DMS53 (cell line): ENCODE measurements at places on chromosomes 3 and 15.

- no peak for DNase-seq
These were observed 57.2 kb upstream of the TOPAZ1 start for GRCh38 chr3:44184319-44184953.

GRCh38 chr3:196737655-196738054, 2.0 kb upstream of the PAK2 start:
- DNase-seq: no peak

DNA sequence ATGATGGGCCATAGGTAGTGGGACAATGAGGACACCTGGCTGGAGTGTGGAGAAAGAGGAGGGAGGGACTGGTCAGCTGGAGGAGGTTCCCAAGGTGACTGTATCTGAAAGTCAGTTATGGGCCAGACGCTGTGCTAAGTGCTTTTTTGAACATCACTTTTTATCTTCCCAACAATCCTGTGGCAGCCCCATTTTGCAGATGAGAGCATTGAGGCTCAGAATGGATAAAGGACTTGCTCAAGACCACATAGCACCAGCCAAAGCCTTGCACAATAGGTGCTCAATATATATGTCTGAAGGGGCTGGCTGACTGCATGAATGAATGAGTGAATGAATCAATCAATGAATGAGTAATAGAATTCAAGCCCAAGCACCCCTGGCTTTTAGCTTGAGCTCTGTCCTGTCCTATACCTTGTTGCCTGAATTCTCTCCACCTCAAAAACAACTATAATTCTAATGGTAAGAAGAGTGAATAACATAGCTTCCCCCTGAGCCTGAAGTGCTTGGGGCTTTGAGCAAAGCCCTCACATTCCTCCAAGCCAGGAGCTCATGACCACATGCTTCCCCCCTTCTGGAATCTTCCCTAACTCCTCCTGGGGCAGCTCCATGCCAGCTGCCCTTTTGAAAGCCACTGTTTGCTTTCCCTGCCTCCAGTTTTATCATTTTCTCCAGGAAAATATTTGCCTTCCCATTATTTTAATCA, 150.9 kb downstream of the RPLP1 start:
- DNase-seq: no peak

- DNase-seq: no peak
These were observed 14.5 kb upstream of the CAPN3 start for GRCh38 chr15:42344763-42345162.

DNA sequence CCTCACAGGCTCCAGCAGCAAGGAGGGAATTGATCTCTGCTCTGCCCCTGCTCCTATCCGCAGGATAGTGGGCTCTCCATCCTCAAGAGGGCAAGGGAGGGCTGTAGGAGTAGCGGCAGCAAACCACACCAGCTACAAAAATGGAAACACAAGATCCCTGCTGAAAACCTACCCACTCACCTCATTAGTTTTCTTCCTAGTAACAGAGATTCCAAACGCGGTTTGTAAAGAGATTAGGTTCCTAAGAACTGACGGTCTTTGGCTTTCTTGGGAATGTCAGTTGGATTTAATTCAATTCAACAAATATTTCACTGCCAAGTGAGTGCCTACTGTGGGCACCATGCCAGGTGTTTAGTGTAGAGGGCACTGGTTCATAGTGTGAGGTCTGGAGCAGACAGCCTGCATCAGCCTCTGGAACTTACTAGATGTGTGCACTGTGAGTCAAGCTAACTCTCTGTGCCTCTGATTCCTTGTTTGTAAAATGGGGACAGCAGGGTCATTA, 84.7 kb downstream of the MRPL46 start:
- no peak for DNase-seq

GRCh38 chr15:77749236-77749997, 116.7 kb upstream of the LINGO1 start:
- DNase-seq: no peak

GRCh38 chr3:110799271-110799670, 272.3 kb upstream of the NECTIN3 start:
- DNase-seq: no peak

- DNase-seq: no peak
These were observed 47.0 kb downstream of the OXNAD1 start for GRCh38 chr3:16311960-16312451.

GRCh38 chr15:44308415-44308814, 19.9 kb downstream of the GOLM2 start:
- DNase-seq: no peak

- DNase-seq: peak; percentile 8
These were observed 2.3 kb upstream of the MBNL1 start for GRCh38 chr3:152266221-152266995.
